ENCODE measurements at places on chromosomes 1 and 21. TPM values are rescaled to one million over a fixed set of nuclear protein-coding genes. Genes with fewer than 3 reads are reported as not detected.

Gene CFAP107
- total RNA-seq: not detected

Gene BTBD8
- 2.7 TPM for total RNA-seq

DNA sequence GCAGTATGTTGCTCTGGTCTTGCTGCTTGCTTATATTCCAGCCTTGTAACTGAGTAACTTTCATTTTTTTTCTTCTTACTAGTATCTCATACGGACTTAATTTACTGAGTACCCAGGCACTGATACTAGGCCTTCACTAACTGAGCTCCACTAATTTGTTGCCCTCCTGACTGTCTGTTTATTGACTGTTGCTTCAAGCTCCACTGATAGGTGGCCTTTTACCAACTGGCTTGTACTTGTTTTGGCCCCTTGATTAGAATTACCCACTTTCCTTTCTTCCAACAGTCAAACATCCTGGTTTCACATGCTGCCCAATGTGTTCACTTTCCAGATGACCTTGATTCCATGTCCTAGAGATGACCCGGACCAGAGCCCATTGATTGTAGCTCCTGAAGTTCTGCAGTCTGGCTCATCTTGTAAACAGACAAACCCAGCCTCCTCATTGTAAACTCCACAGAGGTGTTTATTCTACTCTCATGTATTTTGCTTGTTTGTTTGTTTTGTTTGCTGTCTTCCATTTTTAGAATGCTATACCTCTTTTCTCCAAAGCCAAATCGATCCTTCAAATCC, 27.7 kb downstream of the RGS1 start:
- H3K4me1 ChIP-seq: peaks cover 2% of the 10 kb centered on the region
- no peaks in the 10 kb centered on the region for H3K27me3 ChIP-seq
- no peak overlapping the region for H3K27ac ChIP-seq
- no peak for DNase-seq
- no peaks in the 10 kb centered on the region for H3K36me3 ChIP-seq
- H3K4me3 ChIP-seq: no peak overlapping the region

DNA sequence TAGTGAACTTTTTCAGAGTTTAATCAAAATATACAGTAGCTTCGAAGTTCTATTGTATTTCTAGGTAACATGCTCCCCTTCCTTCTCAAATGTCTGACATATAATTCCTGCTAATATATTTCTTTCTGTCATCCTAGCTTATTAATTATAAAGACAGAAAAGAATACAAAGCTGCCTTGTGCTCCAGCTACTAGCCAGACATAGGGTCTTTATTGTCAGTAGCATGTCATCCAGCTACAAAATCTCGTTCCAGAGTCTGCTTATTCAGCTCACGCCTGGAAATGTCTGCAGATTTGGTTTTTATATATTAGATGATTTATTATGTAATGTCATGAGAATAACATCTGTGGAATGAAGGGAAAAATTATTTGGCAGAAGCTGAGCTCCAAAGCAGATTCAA, 1102.8 kb downstream of the BRINP3 start:
- H3K36me3 ChIP-seq: no peaks in the 10 kb centered on the region
- no peak overlapping the region for H3K27ac ChIP-seq
- DNase-seq: no peak

- H3K4me3 ChIP-seq: no peak overlapping the region
- peaks cover 62% of the 10 kb centered on the region for H3K4me1 ChIP-seq
- no peaks in the 10 kb centered on the region for H3K27me3 ChIP-seq
- H3K36me3 ChIP-seq: peaks cover 12% of the 10 kb centered on the region
These were observed 56.8 kb downstream of the LUZP1 start for GRCh38 chr1:23111600-23112535.

GRCh38 chr1:147214842-147215539, 10.1 kb downstream of the FMO5 start:
- H3K27me3 ChIP-seq: peaks cover 3% of the 10 kb centered on the region
- H3K4me3 ChIP-seq: no peak overlapping the region
- no peaks in the 10 kb centered on the region for H3K4me1 ChIP-seq

- peak within 1 kb of the TSS; percentile 47 for H3K4me3 ChIP-seq
- H3K27ac ChIP-seq: no peak within 1 kb of the TSS
- DNase-seq: peak; percentile 54
- H3K4me1 ChIP-seq: peaks cover 10% of the 10 kb centered on the region
These were observed at the start of gene ARHGAP29 for GRCh38 chr1:94237291-94238226. ARHGAP29 (minus strand) TSS chr1:94237584; CDS start chr1:94231611, 5,973 bp downstream.

DNA sequence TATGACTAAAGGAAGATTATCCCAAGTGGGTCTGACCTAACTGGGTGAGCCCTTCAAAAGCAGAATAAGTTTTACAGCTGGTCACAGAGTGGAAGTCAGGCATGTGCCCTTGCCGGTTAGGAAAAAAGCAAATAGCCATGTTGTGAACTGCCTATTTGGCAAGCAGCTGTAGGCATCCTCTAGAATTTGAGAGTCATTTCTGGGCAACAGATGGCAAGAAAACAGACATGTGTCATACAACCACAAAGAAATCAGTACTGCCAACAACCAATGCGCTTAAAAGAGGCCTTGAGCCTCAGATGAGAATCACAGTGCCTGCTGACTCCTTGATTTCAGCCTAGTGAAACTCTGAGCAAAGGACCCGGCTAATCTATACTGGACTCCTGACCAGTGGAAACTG, 26.8 kb downstream of the LRRC53 start:
- no peaks in the 10 kb centered on the region for H3K4me1 ChIP-seq
- no peaks in the 10 kb centered on the region for H3K36me3 ChIP-seq
- no peak for DNase-seq

DNA sequence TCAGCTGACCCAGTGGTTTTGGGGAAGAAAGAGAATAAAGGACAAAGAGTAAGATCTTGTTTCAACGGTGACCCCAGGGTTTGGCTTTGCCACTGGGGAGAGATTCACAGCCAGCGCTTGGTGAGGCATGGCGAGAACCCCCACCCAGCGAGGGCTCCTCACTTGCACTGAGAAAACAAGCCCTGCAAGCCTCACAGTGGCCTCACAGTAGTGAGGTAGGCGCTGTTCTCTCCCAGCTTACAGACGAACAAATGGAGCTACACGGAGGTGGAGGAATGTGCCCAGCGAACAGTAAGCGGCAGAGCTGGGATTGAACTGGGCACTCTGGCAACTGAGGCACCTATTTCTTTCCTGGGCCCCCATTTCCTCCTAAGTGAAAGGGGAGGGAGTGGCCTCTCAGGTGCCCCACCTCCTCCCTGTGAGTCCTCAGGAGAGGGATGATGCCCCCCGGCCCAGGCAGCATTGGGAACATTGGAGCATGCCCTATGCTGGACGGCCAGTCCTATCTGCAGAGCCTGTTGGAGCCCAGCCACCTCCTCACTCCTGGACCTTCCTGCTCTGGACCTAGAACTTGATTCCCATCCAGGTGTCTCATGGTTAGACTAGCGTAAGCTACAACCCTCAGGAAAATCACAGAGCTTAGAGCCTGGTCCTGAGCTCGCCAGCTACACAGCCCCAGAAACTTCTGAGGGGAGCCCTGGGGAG, 73.4 kb upstream of the EDN2 start:
- no peak overlapping the region for H3K4me3 ChIP-seq
- DNase-seq: no peak
- H3K27ac ChIP-seq: no peak overlapping the region
- no peaks in the 10 kb centered on the region for H3K4me1 ChIP-seq
- H3K36me3 ChIP-seq: peaks cover 31% of the 10 kb centered on the region
- no peaks in the 10 kb centered on the region for H3K27me3 ChIP-seq

DNA sequence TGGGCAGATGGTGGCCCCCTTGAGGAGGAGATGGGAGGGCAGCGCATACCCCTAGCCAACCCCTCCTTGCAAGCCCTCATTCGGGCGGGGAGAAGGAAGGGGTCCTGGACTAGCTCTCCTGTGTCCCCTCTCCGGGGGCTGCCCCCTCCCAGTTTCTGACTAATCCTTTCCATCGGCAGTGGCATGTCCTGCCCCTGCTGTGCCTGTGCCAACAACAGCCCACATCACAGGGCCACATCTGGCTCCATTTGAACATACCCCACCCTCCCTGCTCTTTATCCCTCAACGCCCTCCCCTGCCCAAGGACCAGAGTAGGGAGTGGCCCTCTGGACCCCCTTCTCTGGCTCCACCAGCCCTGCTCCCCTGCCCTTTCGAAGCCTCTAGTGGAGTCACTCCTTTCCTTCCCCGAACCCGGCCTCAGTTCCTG, 11.0 kb upstream of the LMNA start:
- no peaks in the 10 kb centered on the region for H3K36me3 ChIP-seq
- H3K27me3 ChIP-seq: peaks cover 15% of the 10 kb centered on the region
- H3K4me1 ChIP-seq: peaks cover 46% of the 10 kb centered on the region
- no peak overlapping the region for H3K4me3 ChIP-seq
